ENCODE measurements at places on chromosomes 5 and 9.

GRCh38 chr9:128026773-128027541, 40.2 kb downstream of the NAIF1 start:
- DNase-seq, result no peak

DNA sequence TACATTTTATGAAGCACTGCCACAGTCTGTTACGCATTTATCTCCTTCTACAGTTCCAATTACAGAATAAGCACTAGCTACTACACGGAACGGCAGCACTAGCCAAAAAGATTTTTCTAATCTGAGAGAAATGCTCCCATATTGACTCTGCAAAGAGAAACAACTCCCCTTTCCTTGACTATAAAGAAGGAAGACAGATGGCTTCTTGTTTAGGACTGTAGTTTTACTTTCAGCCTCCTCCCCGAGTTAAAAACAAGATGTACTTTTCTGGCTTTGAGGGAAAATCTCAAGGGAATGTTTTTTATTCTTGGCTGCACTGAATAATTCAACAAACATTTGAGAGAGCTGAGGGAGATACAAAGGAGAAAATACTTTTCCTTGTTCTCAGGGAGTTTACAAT, 1.9 kb upstream of the SLC44A1 start:
- no peak for DNase-seq

GRCh38 chr9:38338342-38339018, 54.0 kb upstream of the ALDH1B1 start:
- DNase-seq, result no peak

DNA sequence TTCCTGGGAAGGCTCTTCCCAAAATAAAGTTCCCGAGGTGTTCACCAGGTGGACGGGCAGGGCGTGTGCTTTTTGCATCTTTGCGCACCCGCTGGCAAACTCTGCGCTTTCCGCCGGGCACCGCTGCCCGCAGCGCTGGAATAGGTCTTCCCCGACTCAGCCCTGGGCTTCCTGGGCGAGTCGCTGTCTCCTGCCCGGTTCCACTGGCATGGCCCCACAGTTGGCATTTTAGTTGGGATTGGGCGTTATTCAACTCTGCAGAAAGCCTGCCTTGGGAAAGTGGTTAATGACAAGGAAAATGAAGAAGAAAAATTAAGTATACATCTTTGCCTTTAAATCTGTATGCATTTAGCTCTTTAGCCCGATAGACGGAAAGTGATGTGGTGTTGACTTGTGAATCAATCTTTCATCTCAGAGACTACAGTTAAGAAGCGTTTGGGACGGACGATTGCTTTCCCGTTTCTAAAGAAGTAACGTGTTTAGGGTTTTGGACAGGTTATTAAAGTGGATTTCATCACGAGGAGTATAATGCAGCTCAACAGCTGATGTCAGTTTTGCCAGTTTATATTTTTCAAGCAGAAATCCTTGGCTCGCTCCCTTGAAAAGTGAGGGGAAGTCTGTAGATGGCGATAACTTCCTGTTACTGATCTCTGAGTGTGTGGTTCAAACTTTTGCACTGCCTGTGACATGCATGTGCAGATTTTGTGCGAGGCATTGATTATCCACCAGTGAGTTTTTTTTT, 946 bp downstream of the ADCY2 start:
- no peak for DNase-seq

- DNase-seq, result no peak
Measured at GRCh38 chr9:91144769-91145168, 216.9 kb downstream of the AUH start.

DNA sequence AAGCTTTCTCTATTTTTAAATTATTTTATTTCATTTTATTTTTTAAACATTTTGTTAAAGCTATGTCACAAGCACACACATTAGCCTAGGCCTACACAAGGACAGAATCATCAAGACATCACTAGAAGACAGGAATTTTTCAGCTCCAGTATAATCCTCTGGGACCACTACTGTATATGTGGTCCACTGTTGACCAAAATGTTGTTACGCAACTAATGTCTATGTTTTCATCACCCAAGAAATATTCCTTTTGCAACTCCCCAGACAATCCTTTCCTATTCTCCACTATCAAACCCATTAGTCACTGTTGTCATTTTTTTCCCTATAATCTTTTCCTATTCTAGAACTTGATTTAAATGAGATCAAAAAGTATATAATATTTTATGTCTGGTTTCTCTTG, 2371.7 kb upstream of the C9orf72 start:
- no peak for DNase-seq

DNA sequence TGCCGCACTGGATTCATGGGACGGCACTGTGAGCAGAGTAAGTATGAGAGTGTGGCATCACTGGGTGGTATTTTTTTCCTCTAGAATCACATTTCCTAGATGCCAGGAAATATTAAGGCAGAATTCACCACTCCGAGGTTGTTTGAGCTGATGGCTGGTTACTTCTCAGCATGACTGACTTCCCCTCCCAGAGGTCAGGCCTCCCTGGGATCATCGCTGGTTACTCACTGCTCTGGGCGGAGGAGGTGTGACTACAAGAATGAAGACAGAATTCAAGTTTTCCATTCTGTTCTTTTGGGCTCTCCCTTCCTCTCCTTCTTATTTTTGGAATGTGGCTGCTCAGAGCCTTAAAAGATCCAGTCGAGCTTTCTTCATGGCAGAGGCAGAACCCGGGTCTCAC, 76.6 kb upstream of the PRRC1 start:
- DNase-seq, result no peak

DNA sequence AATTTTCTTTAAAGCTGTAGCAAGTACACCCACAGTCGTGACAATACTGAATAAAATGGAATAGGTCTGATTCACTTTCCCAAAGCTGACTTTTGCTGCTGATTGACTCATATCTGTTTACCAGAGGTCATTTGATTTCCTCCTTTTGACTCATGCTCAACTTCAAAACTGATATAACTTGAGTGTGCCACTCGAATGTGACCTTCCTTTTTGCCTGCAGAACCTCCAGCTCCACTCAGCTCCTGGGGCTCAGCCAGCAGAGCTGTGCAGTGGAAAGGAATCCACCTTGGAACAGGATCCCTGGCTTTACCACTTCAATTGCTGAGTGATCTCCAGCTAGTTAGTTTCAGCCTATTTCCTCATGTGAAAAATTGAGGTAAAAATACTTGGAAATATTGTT, 84.1 kb downstream of the FEM1C start:
- DNase-seq, result no peak

- no peak for DNase-seq
Measured at GRCh38 chr9:123590499-123590898, 234.5 kb downstream of the CRB2 start.

DNA sequence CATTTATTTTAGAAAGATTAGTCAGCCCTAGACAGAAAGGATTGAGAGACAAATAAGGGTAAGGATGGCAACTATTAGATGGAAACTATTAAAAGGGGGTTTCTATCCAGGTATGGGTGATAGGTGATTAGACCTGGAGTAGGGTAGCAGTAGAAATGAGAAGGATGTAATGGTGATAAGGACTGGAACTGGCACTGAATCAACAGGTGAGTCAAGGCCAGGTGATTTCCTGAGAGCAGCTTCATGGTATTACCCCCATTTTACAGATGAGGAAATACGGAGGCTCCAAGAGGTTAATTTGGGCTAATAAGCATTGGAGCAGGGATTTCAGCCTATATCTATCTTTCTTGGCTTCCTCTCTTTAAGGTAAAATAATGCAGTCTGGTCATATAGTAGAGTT, 55.7 kb downstream of the CAST start:
- DNase-seq, result no peak

- no peak for DNase-seq
Measured at GRCh38 chr5:55234121-55234700, 803 bp upstream of the CCNO start.

GRCh38 chr9:72278959-72279358, 86.0 kb downstream of the ZFAND5 start:
- DNase-seq, result no peak

GRCh38 chr5:38697013-38697412, 140.6 kb upstream of the LIFR start:
- no peak for DNase-seq

DNA sequence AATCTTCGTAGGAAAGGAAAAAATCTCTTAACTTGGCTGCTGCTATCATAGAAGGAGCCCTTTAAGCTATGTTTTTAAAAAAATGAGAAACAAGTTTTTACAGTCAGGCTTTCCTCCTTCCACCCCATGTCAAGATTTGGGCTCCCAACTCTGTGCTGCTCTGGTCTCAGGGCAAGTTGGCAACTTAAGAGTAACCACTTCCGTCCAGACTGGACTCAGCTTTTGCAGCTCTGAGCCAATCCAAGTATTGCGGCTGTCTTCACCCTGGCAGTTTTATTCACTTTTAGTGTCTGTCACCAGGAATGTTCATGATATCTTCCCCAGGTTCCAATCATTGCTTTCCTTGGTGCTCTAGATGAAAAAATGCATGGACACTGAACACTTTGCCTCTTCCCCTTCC, 115.9 kb upstream of the GAS1 start:
- DNase-seq, result no peak

GRCh38 chr9:36738318-36738976, 165.8 kb downstream of the MELK start:
- DNase-seq, result no peak

GRCh38 chr5:154625031-154625430, 130.1 kb upstream of the LARP1 start:
- DNase-seq, result no peak

Data from naive B cell (primary cell).